ENCODE measurements at places on chromosomes 4 and X.

- DNase-seq: peak; percentile 56
These were observed 10.1 kb downstream of the RADX start for GRCh38 chrX:106621836-106622235.

GRCh38 chr4:104719539-104720230 lies 225.0 kb upstream of the CXXC4 start:
- no peak for DNase-seq

- DNase-seq: no peak
These were observed 19.0 kb downstream of the HADH start for GRCh38 chr4:108008721-108009120.

DNA sequence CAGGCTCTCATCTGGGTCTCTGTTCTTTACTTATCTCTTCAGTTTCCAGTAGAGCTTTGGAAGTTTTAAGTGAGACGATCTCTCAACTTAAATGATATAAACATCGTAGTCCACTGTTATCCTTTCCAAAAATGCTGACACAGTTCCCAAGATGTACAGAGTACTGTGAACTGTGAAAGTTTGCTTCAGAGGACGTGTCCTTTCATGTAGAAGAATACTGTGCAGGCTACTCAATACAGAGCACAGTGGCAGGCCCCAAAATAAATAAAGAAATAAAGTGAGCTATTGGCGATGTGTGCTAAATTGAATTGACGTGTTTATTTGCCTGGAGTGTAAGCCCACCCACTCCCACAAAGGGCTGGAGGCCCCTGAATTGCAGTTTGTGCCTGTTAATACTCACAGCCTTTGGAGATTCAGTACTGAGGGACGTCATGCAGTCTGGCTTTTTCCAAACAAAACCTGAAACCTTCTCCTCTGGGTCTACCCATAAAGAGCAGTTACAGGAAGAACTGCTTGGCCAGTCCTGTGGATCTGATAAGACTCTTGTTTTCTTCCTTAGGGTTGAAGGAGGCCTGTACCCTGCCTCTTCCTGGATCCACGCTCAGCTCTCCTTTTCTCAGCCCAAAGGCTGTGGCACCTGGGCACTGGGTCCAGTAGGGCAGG lies 66.1 kb downstream of the SOWAHB start:
- DNase-seq: no peak

DNA sequence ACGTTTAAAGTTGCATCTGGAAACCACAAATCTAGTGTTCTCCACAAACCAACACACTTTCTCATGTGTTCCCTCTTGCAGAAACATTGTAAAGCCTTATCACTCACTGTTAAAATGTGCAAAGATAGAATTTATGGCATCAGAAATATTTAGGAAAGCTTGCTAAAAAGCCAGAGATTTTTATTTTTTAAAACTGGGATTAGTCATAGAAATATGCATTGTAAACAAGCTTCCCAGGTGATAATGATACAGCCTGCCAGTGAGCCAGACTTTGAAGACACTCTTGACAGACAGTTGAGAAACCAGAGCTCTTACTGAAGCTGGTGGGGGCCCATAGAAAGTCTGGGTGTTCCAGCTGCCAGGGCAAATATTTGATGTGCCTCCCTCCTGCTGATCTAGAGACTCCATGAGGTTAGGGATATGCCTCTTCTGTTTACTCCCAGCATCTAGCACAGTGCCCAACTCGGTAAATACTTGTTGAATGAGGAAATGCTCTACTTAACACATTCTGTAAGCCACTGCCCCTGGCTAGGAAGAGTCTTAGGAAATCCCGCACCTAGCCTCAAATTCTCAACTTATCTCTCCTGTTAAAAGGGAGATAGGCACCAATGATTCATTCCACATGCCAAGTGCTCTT lies 179.0 kb upstream of the RASGEF1B start:
- DNase-seq: peak; percentile 87

- no peak for DNase-seq
These were observed 5.7 kb downstream of the SH3BP2 start for GRCh38 chr4:2798399-2799223.

GRCh38 chrX:46589977-46590723 lies 16.6 kb downstream of the CHST7 start:
- DNase-seq: no peak

- no peak for DNase-seq
These were observed 134.5 kb upstream of the KLF3 start for GRCh38 chr4:38529189-38530115.

GRCh38 chr4:177214935-177215334 lies 94.7 kb upstream of the NEIL3 start:
- DNase-seq: no peak

DNA sequence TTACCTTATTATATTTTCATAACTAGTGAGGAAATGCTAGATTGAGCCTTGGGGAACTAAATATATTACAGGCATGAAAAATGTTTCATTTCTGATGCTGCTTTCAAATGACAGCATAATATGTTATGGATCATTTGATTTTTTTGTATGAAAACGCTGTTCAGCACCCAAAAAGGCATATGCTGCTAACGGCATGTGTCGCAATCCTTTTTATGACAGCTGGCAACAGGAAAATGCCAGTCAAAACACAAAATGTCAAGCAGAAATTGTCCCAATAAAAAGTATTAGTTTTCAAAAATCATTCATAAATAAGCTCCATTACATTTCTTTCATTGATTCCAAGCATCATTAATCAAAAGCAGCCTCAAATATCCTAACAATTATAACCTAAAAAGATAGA lies 1244.5 kb downstream of the PCDH7 start:
- DNase-seq: no peak

- peak; percentile 75 for DNase-seq
These were observed 122.3 kb downstream of the RS1 start for GRCh38 chrX:18549643-18550042.
